Memory B cell (primary cell): ENCODE measurements at places on chromosomes 12 and 14.

DNA sequence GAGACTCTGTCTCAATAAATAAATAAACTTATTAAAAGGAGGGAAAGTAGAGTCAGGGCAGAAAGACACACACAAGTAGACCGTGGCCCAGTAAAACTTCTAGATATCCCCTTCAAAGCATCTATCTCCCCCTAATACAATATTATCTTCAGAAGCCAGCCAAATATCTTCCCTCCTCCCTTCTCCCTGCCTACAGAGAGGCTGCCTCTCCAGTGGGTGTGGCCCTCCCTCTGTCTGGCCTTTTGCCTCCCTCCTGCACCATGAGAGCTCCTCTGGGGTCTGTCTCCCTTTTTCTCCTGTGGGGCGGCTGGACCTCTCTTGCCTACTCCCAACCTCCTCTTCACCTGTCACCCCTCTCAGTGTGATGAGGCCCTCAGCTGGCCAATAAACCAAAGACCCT lies 139.2 kb downstream of the EGLN3 start:
- no peak for DNase-seq

GRCh38 chr14:33812601-33813000 lies 138.3 kb downstream of the EGLN3 start:
- DNase-seq, result no peak

DNA sequence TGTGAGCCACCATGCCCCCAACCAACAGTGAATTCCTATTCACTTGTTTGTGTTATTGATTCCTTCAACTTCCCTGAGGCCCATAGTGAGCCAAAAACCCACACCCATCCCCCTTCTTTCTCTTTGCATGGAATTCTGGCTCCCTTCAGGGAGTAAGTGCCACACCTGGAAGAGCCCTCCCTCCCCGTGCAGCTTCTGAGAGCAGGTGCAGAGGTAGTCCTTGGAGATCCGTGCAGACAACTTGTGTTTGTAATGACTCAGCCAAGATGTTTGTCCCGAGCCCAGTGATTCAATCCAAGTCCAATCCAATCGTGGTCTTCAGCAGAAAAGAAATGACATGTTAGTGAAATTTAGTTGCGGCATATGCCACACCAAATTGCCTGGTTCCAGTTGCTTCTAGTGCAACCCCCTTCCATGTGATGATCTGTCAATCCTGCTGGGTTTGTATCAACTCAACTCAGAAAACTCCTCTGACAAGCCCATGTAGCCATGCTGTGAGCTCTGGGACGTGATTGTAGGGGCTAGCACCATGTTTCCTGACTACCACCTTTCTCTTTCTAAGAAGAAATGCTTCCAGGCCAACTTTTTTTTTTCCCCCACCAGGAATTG lies 27.5 kb downstream of the GPRC5A start:
- no peak for DNase-seq

GRCh38 chr12:131204416-131205274 lies 250.9 kb downstream of the ADGRD1 start:
- no peak for DNase-seq

- no peak for DNase-seq
These were observed 143.6 kb upstream of the OTX2 start for GRCh38 chr14:56953884-56954283.

DNA sequence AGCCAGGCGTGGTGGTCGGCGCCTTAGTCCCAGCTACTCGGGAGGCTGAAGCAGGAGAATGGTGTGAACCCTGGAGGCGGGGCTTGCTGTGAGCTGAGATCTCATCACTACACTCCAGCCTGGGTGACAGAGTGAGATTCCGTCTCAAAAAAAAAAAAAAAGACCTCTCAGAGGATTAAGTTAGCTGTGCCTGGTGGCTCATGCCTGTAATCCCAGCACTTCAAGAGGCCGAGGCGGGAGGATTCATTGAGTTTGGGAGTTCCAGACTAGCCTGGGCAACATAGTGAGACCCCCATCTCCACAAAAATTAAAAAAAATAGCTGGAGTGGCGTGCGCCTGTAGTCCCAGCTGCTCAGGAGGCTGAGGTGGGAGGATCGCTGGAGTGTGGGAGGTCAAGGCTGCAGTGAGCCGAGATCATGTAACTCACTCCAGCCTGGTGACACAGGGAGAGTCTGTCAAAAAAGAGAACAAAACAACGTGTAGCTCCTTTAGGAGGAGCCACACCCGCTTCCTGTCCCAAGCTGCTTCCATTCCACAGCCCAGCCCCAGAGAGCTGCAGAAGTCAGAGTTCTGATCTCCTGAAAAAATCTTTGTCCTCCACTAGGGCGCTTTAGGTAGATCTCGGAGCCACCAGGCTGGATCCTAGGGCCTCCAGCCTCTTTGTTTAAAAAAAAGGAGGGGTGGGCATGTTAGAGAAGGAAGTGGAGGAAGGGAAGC lies 11.5 kb upstream of the ULK1 start:
- no peak for DNase-seq

DNA sequence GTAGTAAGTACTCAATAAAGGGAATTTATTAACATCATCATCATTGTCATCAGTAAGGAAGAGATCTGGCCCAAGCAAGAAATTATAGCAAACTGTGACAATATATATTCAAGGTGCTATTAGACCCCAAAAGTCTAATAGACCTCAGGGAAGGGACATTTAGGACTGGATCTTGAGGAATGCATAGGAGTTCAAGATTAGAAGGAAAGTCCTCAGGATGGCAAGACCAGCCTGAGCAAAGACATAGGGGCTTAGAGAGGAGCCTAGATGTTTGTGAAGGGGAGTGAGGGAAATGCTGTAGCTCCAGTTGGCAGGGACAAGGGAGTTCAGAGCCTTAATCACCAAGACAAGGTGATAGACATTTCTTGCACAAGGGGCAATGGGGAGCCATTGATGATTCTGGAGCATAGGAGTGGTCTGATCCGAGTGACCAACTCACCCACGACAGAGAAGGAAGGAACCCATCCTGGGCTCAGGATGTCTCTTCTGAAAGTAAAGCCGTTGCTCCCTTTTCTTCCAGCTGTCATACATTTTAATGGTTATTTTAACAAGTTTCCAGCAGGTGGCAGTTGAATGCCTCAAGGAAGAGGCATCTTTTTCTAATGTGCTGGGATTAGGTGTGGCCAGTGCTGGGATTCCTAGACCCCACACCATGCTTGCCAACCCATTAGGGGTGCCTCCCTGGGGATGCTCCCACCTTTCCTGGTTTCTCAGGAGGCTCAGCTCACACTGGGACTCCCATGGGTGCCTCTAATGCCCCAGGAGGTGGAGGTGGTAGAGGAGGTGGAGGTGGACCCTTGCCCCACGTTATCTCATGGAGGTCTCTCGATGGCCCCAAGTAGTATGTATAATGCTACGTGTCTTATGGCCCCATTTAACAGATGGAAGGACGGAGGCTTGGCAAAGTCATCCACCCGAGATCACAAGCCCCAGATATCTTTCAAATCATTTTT lies 37.8 kb downstream of the PHETA1 start:
- DNase-seq, result no peak

GRCh38 chr14:93331728-93332396 lies 974 bp downstream of the BTBD7 start:
- no peak for DNase-seq

GRCh38 chr14:81517798-81518398 lies 15.8 kb downstream of the SEL1L start:
- no peak for DNase-seq

- no peak for DNase-seq
These were observed 1.2 kb downstream of the ITGB7 start for GRCh38 chr12:53205747-53206419.

- DNase-seq, result no peak
These were observed 9.1 kb downstream of the GNG2 start for GRCh38 chr14:51869411-51870100.

DNA sequence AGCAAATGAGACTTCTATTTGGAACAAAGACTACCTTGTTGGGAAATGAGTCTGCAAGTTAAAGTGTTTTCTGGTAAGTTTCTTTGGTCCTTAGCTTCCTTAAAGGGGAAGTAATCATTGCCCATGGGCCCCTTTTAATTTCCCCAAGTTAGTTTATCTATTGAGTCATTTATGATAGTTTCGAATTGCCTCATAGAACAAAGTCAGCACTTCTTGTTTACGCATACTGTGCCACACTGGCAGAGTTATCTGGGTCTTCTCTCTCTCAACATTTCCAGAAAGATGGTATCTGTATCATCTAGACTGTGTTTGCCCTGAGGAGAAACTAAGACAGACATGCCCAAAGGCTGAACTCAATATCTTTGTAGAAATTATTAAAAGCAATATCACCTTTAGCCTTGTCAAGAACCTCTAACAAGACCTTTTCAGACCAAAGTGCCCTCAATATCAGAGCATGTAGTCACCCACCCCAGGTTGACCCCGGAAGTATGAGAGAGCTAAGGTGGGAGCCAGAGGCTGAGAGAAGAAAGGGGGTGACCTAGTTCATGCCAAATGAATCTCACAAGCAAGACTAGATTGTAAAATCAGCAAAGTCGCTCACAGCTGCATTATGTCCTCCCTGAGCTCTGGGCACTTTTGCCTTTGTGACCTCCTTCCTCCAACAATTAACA lies 40.0 kb downstream of the GPR65 start:
- DNase-seq, result no peak

DNA sequence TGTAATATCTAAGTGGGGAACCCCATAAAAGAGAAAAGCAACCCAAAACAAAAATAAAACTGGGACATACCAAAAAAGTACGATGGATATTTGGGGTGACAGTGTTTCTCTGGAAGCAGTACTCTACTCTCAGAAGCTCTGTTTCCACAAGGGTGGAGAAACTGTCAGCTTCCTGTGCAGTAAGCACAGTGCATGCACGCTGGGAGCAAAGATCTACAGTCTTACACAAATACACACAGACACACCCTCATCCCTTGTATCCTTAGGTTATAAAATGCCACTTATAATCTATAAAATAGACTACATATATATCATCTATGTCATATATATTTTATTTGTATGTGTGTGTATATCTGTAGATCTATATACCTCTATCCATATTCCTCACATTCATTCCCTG lies 225.8 kb upstream of the SOX5 start:
- no peak for DNase-seq

- no peak for DNase-seq
These were observed at the start of gene HOXC4 for GRCh38 chr12:54053751-54054741. Gene HOXC4, plus strand, starts transcription at chr12:54053835. Its CDS starts 88 bp downstream, at chr12:54053923.

DNA sequence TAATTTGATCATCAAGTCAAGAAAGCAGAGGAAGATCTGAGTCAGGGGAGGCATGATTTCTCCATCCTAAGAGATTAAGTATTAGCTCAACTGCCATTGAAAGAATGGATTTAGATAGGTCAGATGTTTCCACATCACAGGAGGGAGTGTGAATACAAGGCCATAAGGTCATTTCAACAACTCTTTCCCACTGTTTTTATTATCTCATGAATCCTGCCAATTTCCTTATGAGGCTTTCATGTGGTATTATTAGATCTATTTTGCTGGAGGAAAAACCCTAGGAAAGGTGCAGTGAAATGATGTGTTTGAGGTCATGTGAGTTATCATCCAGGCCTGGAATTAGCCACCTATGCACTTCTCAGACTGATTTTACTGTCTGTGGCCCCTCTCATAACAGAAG lies 269.0 kb downstream of the NOVA1 start:
- no peak for DNase-seq

GRCh38 chr12:105120551-105120950 lies 13.0 kb downstream of the WASHC4 start:
- DNase-seq, result no peak

DNA sequence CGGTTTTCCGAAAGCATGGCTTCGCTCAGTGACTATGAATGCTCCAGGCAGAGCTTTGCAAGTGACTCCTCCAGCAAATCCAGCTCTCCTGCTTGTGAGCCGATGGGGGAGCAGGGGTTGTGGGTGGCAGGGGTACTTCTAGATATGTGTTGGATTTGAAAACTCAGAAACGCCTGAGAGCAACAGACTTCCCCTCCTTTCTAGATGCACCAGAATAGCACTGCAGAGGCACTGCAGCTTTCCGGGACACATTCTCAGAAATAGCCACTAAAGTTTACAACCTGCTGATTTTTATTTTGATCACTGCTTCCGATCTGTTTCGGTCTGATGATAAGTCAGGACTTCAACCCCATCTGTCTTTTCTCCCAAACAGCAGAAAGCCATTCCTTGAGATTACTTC lies 8.6 kb downstream of the TCP11L2 start:
- no peak for DNase-seq

- no peak for DNase-seq
These were observed 10.7 kb upstream of the APOLD1 start for GRCh38 chr12:12774791-12775190.

DNA sequence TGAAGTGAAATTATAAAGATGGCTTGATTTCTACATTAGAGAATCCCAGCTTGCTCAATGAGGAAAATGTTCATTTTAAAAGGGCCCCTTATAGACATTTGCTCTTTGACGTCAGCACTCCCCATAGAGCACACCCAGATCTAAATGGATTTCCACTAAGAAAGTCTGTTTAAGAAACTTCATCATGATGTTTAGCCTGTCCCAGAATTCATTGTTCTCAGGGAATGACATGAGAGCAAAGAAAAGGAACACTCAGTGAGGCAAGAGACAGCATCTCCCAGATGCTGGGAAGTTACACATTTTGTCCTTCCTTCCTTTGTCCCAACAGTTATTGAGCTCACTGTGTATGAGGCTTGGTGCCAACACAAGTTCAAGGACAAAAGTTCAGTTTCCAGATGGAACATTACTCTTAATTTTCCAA lies 4.9 kb downstream of the PHLDA1 start:
- DNase-seq, result no peak

DNA sequence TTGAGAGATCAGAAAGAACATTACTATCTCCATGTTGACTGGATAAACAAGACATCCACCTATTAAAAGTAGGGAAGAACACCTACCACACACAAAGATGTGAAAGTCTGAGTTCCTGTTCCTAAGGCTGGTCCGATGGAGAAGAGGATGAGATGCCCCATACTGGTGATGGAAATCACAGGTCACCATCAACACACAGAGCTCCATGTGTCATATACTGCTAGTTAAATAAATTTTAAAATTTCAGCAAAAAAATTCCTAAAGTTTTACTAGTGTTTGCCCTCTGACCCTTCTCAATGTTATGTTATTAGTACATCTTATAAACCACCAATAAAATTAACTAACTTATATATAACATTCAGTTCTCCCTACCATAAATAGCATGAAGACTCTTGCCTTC lies 59.1 kb downstream of the KCNA5 start:
- no peak for DNase-seq

DNA sequence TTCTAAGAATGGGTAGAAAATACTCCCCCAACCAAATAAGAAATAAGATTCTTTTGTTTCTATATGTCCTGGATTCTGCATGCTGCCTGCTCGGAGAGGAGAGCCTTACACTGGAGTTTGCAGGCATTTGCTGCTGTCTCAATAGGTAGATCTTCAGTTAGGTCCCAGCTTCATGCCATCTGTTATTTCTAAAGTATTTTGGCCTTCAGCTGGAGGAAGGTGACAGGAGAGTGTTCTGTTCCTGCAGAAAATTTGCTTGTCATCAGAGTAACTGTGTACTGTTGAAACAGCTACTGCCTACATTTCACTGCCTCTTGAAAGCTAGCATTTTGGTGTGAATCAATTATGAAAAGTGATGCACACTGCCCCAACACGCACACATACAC lies 966.9 kb downstream of the NRXN3 start:
- DNase-seq, result no peak

DNA sequence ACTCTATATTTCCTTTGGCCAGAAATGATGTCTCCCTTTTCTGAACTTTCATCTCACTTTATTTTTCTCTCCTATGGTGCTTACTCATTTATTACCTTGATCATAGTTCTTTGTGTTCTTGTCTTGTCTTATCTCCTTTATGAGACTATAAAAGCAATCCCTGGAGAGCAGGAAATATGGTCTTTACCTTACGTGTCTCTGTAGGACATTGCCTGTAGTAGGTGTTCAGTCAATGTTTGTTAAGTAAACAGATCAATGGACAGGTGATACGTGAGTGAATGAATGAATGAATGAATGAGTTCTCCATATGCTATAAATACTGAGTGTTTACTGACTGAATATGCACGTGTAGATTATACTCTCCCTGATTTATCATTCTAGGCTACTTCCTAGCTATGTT lies 193.7 kb upstream of the HMGA2 start:
- no peak for DNase-seq
